ENCODE measurements at places on chromosomes 6 and 20.

GRCh38 chr6:31901415-31901952 lies 402 bp downstream of the ZBTB12 start:
- peak; percentile 28 for DNase-seq

DNA sequence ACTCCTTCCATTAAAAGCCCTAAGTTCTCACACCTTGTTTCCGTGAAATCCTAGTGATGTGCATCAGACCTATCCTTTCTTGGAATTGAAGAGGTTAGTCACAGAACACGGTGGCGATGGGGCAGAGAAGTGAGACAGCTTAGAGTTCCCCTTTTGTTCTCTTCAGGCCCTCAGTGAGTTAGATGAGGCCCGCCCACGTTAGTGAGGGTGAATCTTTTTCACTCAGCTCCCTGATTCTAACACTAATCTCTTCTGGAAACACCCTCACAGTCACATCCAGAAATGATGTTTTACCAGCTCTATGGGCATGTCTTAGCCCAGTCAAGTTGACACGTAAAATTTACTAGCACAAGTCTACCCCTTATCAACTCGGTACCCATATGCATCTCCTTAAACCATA lies 172.7 kb upstream of the NOX3 start:
- no peak for DNase-seq

DNA sequence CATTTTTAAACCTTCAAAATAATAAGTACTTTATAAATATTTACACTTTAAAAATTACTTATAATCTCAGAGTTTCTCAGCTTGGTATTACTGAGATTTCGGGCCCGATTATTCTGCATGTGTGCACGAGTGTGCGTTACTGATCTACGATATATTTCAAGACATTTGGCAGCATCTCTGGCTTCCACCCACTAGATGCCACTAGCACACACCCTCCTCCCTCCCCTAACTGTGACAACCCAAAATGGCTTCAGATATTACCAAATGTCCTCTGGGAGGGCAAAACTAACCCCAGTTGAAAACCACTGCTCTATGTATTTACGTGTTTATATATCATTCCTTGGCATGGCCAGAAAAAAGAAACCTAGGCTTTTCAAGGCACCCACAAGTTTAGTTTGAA lies 95.9 kb downstream of the FYN start:
- no peak for DNase-seq

DNA sequence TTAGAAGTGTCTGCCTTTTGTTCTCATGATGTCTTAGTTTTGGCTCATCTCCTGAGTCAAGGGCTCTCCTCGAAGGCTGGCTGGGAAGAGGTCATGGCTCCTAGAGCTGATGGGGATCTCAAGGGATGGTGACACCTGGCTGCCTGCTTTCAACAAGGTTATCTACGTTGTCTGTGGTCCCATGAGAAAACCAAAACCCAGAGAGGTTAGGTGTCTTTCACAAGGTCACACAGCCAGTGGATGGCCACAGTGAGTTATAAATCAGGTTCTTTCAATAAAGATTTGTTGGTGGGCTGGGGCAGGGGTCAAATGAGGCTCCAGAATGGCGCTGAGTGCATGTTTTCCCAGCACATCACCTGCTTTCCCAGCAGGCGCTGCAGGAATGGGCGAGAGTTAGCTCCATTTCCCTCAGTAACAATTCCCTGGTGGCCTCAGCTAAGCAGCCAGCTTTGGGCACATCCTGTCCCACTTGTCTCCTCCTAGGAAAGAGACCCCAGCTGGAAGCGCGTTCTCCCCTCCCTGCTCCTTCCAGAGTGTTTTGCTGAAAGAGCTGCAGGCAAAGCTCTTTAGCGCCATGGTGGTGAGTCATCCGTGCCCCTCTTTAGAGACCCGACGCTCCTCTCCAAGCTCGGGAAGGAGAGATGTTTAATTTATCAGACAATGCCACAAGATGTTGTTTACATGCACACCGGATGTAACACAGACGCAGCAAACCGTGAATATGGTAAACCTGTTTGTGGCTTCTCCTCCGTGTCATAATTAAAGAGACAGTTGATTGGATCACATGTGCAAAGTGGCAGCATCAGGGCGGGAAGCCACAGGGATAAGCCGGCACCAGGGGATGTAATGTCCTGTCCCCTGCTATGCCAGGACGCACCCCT lies 109.7 kb downstream of the LRFN2 start:
- no peak for DNase-seq

- no peak for DNase-seq
Measured at GRCh38 chr20:42484790-42485375, 704.8 kb downstream of the PTPRT start.

GRCh38 chr6:64486578-64487351 lies 851.2 kb downstream of the PHF3 start:
- no peak for DNase-seq

DNA sequence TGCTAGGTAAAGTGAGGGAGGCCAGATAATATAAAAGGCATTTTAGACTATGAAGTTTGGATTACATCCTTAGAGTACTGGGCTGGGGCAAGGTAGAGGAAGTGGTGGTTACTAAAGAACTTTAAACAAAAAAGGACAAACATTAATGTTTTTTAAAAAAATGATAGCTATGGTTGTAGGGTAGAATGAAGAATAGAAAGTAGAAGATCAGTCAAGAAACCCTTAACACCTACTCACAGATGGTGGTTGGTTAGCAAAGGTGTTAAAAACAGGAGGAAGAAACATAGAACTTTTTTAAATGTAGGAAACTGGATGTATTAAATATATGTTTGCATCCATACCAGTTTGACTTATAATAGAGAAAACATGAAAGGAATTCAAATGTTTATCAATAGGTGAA lies 80.7 kb upstream of the ELOVL5 start:
- no peak for DNase-seq

- DNase-seq = no peak
Measured at GRCh38 chr6:6885521-6886170, 222.1 kb upstream of the RREB1 start.

- DNase-seq = no peak
Measured at GRCh38 chr20:59831916-59832270, 101.5 kb downstream of the SYCP2 start.

GRCh38 chr6:20840675-20841074 lies 306.4 kb downstream of the CDKAL1 start:
- DNase-seq = no peak

DNA sequence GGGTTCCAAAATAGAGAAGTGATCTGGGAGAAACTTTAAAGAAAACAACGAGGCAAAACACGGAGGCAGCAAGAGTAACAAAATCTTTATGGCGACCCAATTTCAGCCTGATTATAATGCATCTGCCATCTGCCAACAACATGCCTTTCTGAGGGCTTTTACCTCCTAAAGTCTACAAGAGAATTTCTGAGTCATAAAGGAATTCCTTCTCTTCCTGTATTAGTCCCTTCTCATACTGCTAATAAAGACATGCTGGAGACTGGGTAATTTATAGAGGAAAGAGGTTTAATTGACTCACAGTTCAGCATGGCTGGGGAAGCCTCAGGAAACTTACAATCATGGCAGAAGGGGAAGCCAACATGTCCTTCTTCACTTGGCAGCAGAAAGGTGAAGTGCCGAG lies 226.6 kb downstream of the HACE1 start:
- DNase-seq = no peak

DNA sequence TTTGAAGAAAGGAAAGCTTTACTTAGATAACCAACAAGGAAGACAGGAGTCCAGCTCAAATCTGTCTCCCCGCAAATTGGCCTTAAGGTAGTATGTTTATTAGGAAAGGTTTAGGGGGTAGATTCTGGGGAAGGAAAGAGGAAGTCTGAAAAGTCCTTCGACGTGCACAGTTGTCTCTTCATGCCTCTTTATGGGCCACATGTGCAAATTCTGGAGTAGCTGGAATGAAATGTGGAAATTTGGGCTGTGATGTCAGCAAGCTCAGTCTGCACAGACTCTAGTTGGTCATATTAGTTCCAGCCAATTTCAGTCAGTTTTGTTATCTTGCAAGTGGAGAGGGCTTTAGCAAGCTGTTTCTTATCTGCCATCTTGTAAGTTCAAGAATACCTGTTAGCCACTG lies 50.1 kb downstream of the NUP153 start:
- DNase-seq = no peak

- no peak for DNase-seq
Measured at GRCh38 chr6:72623808-72624207, 1.9 kb downstream of the KCNQ5 start.

DNA sequence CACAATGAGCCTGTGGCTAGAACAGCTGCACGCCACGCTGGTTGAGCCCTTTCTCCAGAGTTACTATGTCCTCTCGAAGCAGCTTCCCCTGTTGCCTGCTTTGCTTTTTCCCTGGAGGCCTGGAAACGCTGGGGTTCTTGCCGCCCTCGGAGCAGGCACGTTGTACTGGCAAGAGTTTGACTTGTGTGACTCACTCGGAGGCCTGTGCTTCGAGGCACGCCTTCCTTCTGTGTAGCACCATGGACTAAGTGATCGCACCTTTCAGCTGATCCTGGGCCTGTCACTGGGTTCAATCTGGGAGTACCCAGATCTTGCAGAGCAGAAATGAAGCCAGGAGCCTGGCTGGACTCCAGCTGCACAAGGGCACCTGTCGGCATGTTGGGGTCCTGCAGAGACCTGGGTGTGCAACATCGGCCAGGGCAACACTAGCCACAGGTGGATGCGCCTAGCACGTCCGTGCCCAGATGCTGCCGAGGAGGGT lies 5.2 kb downstream of the INSM1 start:
- no peak for DNase-seq

DNA sequence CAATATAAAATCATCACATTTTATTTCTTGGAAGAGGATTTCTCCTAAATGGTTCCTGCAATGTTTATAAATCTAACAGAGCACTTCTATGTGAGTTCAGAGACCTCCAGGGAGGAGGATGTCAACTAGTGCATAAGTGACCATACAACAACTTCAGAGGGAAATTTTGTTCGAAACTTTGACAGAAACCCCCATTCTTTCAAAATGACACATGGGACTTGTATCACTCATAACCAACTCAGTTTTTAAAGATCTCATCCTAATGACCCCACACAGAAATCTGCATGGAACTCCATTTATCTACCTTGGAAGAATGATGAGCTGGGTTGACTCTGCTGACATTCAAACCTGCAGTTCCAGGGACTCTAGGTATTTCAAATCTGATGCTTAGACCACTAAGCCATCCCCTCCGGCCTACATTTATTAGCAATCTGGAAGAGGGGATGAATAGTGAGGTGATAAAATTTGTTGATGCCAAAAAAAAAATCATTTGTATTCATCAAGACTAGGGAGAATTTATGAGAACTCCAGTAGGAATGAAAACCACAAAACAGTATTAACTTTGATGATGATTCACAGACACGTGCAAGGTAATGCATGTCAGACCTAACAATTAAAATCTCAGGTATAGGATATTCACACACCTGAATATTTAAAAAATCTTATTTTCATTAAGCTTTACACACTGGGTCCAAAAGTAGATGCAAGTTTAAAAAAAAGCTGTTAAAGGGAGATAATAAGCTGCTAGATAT lies 153.0 kb downstream of the REV3L start:
- no peak for DNase-seq

DNA sequence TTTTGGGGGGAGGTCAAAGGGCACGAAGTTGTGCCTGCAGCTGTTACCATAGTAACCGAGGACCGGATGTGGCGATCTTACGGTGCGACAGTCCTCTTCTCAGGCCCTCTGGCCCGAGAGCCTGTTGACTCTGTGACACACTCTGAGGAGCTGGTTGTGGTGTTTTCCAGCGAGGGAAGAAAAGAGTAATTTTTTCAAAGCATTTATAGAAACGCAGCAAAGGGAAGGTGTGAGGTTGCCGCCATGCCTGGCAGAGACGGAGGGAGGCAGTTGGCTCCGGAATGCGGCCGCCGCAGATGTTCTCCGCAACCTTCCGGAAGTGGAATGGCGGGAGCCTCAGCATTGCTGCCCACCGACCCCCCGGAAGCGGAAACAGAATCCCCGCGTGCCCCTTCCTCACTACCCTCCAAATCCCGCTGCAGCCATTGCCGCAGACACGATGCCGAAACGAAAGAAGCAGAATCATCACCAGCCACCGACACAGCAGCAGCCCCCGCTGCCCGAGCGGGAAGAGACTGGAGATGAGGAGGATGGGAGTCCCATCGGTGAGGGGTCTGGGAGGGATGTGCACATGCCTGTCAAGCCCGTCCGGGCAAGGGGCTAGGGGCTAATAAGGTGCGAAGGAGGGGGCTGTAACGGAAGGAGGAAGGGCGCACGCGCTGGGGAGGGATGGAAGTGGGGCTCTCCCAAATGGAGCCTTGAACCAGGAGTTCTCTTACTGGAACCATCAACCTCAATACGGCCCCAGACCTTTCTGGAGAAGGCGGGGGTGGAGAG lies at the start of gene PRR3:
TSS of gene PRR3 (plus strand) at position 390 of the 777 bp plus-strand sequence. CDS start at position 440, 50 bp downstream.
- peak; percentile 85 for DNase-seq

- DNase-seq = no peak
Measured at GRCh38 chr6:37052027-37052628, 46.7 kb downstream of the FGD2 start.

- peak; percentile 63 for DNase-seq
Measured at GRCh38 chr6:36616893-36617521, 22.8 kb downstream of the SRSF3 start.

GRCh38 chr6:11322252-11322885 lies 89.9 kb upstream of the NEDD9 start:
- no peak for DNase-seq

DNA sequence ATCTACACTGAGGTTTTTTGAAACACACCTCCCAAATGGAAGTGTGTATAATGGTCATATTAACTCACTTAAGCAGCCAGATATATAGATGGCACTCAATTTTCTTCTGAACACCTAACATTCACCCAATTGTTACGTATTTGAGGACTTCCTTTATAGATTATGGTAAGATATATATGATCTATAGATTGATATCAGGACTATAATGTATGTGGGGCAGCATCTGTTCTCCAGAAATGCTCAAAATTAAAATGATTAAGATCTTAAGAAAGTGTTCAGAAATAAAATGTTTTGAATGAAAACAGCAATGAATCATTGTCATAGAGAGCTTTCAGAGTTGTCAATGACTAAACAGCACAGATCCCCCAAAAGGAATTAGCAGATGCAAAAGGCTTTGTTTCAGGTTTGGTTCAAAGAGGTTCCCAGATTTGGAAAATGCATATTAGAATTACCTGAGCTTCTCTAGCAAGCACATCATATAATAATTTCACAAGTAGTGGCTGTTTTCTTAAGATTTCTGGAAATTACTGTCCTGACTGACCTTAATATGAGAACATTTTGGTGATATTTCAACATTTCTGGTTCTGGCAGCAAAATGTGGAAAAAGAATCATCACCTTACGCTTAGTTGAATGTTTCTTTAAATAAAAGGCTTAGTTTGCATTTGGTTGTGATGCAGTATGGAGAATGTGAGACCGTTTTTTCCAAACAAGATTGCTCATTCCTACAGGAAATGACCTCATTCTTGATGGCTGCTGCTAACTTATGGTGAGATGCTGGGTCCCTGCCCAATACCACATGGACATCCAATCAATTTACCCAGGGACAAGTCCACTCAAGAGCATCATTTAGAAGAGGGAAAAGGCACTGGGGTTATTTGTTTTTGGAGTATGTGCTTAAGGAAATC lies 31.5 kb downstream of the TRAF3IP2 start:
- DNase-seq = no peak
